ENCODE measurements at places on chromosomes 16 and 17.

DNA sequence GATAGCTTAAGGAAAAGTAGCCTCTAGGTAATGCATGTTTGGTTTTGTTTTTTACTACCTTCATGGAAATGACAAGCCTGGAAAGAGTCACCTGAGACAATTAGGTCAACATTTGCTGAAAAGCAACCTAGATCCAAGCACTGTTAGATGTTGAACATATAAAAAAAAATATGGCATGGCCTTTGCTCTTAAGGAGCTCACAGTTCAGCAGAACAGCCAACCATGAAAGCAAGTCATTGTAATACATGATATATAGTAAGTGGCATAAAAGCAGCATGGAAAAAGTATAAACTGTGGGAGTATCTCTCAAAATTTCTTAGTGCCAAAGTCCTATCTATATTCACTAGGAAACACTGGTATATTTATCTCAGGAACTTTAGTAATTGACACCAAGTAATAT lies 31.6 kb downstream of the CFDP1 start:
- DNase-seq = no peak

DNA sequence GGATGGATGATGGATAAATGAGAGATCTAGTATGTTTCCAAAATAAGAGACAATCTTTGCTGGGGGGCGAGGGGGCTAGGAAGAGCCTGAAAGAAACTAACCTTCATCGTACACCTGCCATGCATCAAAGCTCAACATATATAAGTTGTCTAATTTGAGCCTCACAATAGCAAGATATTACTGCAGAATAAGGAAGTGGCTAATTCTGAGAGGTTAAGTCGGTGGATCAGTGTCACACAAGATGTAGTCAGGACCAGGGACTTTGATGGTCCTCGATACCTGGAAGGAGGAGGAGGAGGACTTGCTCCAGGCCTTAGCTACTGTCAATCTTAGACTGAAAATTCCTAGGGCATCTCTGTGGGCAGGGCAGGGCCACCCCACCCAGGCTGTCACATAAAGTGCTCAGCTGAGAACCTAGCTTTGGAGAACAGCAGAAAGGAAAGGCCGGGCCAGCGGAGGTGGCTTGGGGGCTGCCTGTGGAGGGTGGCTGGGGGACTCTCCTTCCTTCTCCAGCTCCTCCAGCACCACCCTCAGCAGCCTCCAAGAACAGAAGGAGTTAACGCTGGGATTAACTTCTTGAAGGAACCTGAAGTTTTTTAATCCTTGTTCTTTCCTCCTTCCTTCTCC lies 460 bp upstream of the SLC13A2 start:
- peak; percentile 5 for DNase-seq

GRCh38 chr17:78395155-78395554 lies 16.7 kb downstream of the PGS1 start:
- DNase-seq = no peak

GRCh38 chr17:73972056-73972455 lies 231.4 kb upstream of the RPL38 start:
- no peak for DNase-seq

DNA sequence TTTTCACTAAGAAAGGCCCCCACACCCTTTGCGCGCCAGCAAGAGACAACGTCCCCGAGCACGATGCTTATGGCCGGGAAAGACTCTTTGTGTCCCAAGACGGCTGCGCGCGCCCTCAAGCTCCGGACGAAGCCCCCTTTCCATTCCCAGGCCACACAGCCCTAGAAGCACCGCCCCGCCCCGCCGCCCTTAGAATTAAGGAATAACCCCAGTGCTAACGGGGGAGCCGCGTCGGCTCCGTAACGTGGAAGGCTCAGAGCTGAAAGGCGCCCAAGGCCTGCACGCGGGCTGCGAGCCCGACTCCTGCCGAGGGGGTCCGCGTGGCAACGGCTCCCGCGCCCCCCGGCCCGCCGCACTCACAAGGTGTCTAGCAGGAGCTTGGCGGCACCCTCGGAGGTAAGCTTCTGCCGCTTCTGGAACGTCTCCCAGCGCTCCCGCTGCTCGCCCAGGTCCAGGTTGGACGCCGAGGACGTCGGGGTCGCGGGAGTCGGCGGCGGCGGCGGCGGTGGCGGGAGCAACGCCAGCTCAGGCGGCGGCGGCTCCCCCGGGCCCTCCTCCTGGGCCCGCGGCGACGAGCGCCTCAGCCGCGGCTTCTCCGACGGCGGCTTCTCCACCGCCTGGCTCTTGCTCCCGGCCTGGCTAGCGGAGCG lies 477 bp downstream of the CENPV start:
- peak; percentile 38 for DNase-seq

DNA sequence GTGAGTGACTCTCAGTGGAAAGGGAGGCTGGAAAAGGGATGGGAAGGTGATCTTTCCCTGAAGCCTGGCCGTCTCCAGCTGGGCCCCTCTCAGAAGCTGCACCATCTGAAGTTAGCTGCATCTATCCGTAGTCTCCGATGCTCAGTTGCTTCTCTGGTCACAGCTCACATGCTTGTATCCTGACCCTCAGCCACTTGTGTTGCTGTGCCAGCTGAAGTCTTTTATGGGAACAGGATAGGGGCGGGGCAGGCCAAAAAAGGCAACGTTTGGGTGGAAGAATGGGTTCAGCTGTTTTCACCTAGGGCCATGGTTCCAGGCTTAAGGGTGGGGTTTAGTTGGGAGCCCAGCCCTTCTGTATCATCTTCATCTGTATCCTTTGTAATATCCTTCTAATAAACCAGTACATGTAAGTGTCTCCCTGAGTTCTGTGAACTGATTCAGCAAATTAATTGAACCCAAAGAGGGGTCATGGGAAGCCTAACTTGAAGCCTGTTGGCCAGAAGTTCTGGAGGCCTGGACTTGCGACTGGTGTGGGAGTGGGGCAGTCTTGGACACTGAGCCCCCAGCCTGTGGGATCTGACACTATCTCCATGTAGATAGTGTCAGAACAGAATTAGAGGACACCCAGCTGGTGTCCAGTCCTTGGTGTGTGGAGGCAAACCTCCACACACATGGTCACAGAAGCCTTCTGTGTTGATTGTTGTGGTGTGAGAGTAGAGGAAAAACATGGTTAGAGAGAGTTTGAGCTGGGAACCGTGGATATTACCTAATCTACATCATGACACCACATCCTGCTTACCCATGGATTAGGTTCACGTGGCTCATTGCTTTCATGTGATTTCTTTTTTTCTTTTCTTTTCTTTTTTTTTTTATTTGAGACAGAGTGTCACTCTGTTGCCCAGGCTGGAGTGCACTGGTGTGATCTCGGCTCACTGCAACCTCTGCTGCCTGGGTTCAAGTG lies 49.3 kb upstream of the FBXO47 start:
- DNase-seq = no peak

GRCh38 chr17:17935321-17936271 lies 36.6 kb downstream of the TOM1L2 start:
- DNase-seq = no peak

DNA sequence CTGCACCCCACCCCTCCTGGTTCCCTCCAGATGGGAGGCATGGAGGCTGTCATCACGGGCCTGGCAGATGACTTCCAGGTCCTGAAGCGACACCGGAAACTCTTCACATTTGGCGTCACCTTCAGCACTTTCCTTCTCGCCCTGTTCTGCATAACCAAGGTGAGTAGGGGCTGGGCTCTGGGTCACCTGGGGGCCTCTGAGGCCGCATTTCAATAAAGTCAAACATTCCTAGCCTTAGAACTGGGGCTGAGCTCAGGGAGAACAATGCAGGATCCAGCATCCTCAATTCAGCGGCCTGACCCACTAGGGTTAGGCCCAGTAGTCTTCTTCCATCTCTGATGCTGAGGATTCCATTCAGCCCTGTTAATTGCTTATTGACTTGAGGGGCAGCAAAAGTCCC lies 42.1 kb downstream of the SLC6A2 start:
- DNase-seq = no peak

- no peak for DNase-seq
These were observed 485.8 kb downstream of the SLC39A11 start for GRCh38 chr17:72606656-72607055.

- DNase-seq = no peak
These were observed 24.0 kb downstream of the TRIM16 start for GRCh38 chr17:15660077-15660476.

DNA sequence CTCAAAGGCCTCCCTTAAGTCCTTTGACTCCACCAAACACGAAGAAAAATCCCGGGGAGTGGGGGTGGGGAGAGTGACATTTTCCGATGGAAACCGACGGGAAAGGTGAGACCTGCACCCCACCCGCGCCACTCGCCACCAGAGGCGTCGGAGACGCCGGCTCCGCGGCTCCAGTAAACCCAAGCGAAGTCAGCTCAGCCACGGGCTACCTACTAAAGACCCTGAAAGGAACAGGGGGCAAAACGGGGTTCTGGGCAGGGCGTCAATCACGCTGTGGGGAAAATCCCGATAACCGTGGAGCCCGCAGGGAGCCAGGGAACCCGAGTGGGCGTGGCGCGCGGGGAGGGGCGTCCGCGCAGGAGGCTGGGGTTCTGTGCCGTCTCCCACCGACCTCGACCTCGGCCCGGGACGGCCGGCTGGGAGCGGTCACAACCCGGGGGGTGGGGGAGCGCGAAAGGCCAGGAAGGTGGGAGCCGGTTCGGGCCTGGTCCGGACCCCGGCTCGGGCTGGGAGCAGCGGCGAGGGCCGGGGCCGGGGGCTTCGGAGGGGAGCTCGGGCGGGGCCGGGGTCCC lies 565 bp downstream of the WDR45B start:
- no peak for DNase-seq

GRCh38 chr16:4663777-4664465 lies 29.4 kb upstream of the NUDT16L1 start:
- DNase-seq = peak; percentile 87

DNA sequence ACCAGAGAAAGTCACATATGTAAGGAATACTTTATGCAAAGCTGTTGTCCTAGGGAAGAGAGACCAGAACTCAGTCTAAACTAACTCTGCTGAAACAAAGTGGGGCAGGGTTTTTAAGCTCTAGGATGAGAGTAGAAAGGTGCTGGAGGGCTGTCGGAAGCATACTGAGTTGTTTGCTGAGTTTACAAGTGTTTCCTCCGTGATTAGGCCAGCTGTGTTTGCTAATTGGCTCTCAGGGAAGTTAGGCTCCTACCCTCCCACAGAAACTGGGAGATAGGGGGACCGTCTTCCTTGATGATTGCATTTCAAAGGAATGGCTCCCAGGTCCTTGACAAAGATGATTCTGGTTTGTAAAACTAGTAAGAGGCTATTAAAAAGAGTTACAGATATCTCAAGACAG lies 24.4 kb upstream of the CRYM start:
- no peak for DNase-seq

GRCh38 chr17:75827308-75828075 lies 16.7 kb downstream of the UNC13D start:
- peak; percentile 64 for DNase-seq

DNA sequence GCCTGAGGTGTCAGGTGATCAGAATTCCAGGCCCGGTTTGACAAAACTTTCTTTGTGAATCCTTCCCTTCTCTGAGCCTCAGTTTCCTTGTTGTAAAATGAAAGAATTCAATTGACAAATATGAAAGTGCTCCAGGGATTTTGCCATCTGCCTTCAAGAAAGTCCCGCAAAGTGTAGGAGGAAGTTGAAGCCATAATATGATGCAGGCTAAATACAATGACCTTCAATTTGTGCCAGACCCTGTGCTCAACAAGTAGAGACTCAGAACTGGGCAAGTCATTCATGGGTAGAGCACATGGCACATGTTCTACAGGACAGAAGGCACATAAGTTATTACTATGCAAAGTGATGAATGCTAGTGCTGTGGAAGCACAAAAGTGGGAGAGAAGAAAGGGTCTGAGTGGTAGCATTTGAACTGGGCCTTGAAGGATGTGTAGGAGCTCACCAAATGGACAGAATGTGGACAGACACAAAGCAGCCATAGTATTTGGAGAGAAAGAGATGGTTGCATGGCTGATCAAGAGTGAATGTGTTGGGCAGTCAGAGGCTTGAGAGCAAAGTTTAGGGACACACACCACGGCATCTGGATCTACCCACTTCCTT lies 2.4 kb upstream of the SCIMP start:
- no peak for DNase-seq

- DNase-seq = no peak
These were observed 5.0 kb upstream of the TLCD2 start for GRCh38 chr17:1714980-1715802.

GRCh38 chr16:28495098-28495793 lies 803 bp downstream of the APOBR start:
- DNase-seq = no peak

- DNase-seq = no peak
These were observed 37.4 kb downstream of the ARHGAP23 start for GRCh38 chr17:38465391-38466345.

- DNase-seq = no peak
These were observed 110.8 kb upstream of the CDH5 start for GRCh38 chr16:66255647-66256046.

- DNase-seq = no peak
These were observed 39.8 kb downstream of the KSR1 start for GRCh38 chr17:27496005-27496404.

DNA sequence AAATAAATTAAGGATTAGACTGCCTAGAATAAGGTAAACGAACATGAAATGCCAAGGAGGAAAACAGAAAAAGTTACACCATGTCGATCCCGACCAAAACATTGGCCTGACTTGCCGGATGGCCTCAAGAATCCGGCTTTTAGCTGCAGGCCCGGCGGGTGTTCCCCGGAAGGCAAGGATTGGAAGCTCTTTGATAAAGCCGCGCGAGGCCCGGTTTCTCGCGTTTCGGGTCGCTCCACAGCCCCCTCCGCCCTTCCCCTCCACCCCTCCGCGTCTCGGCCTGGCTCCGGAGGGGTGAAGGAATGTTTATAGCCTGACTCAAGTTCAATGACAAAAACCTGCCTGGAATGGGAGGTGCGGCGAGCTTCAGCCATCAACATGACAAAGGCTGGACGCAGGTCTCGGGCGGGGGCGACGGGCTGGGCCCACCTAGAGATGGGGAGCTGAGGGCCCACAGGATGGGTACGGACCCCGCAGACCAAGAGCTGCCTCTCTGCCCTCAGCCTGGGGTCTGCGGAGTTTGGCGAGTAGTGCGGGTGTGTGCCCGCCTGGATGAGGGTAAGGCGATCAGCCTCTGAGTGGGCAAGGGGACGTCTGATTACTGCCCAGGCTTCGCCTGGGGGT lies 2.6 kb downstream of the PRAC1 start:
- no peak for DNase-seq

DNA sequence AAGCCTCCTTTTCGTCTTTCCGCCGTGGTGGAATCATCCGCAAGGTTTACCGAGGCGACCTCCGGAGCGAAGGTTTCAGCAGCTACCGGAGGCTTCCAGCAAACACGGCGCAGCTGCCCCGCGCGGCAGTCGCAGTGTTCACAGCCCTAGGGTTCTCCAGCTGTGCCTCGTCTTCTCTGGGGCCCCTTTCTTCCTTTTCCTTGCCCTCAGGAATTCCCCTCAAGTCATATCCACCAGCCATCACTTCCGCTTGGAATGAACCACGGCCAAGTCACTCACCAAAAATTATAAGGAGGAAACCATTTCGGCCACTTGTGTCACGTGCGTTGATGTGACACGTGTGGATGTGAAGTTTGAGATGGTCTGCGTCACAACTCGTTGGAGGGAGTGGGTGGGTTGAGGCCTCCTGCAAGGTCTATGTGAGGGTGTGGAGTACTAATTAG lies 636 bp upstream of the ERN1 start:
- no peak for DNase-seq

Measured in posterior cingulate gyrus (tissue), 11 donors.